ENCODE measurements at places on chromosomes 3 and 15. TPM values are rescaled to one million over a fixed set of nuclear protein-coding genes. Genes with fewer than 3 reads are reported as not detected.
A peak's percentile ranks its signal among the peaks of the same experiment; 100 is the strongest.

The ARHGAP31 gene
- 85.6 TPM for total RNA-seq

The EPHA6 gene
- total RNA-seq, result 0.98 TPM

The GOLGA8K gene
- total RNA-seq, result 6.2 TPM

The BUB1B gene
- 0.67 TPM for total RNA-seq

The USP3 gene
- 58.2 TPM for total RNA-seq

The KY gene
- total RNA-seq, result 3.3 TPM

DNA sequence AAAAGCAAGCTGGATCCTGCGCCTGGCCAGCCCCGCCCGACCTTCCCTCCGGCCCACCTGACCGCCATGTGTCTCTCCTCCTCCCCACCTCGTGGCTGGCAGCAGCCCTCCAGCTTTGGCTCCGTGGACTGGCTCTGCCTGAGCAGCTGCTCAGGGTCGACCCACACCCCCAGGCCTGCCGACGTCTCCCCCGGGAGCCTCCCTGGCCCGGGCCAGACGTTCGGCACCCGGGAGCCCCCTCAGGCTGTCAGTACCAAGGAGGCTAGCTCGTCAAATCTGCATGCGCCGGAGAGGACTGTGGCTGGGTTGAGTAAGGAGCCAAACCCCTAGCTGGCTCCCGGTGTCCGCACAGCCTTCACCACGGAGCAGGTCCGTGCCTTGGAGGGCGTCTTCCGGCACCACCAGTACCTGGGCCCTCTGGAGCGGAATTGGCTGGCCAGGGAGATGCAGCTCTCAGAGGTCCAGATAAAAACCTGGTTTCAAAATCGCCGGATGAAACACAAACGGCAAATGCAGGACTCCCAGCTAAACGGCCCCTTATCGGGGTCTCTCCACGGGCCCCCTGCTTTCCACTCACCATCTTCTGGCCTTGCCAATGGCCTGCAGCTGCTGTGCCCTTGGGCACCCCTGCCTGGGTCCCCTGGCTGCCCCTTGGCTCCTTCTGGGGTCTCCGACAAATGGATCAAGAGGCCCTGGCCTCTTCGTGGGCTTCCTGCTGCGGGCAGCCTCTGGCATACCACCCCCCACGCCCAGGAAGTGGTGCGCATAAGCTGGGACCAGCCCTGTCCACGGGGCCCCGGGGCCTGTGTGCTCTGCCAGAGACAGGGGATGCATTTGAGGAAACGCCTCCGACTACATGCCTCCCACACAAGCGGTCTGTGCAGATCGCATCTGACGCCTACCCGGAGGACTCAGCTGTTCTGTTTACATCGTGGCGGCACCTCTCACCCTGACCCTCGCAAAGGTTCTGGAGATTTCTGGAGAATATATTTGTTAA lies 345.0 kb downstream of the ZNF385D start:
- no peak for DNase-seq

DNA sequence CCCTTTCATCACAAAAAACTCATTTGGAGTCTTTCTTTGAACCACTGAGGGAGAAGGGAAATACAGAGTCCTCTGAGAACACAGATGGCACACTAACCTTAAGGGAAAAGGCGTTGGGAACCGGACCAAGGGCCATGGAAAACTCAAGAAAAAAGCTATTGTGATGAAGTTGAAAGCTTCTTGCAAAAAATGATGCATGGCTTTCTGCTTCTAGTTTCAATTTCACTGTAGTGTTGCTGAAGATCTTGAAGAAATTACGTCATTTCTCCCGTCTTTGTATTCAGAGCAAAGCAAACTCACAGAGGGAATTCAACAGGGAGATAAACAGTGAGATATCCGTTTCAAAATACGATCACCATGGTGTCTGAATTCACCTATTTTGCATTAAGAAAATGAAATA lies 642.3 kb upstream of the ADAMTS9 start:
- DNase-seq, result no peak

DNA sequence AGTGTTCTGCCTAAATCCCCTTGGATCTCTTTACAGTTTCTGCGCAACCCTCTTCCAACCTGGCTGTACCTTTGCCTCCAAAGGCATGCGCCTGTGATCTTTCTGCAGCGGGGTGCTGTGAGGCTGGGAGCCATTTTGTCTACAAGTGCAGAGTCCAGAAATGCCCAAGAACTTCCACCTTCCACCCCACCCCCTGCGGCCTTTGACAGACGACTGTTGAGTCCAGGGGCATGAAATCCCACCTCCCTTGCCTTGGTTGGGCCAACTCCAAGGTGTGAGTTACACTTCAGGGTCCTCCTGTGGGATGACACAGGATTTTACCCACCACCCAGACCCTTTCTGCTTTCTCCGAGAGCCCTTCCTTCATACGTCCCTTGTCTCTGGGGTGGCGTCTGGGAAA lies 24.1 kb downstream of the HRH1 start:
- peak; percentile 30 for DNase-seq

DNA sequence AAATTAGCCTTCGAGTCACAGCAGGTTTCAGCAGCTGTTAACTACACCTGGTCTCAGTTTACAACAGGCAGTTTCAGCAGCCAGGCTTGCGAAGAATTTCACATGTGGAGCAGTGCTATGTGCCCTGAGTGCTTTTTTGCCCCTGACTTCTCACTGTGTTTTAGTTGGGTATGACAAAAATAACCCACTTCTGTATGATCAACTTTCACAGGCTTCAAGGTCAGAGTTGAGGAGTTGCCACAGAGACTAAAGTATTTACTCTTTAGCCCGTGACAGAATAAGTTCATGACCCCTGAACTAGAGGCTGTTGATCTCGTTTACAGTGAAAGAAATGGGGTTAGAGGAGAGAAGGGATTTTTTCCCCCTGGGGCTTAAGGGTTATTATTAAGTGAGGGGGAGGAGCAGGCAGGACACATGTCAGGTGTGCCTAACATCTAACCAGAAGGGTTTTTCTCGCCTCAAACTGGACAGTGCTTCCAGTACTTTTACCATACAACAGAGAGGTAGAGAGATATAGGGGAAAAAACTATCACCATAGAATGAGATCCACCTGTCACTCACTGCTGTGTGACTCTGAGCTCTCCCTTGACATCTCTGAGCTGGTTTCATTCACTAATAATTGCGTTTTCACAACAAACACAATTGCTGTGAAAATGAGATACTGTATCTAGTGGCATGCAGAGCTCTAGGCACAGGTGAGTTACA lies 14.0 kb upstream of the TOPBP1 start:
- DNase-seq, result no peak
